Activated B cell treated with CpG ODN at 0.5 μM for 24 hours (primary cell): ENCODE measurements at places on chromosomes 3 and 15. TPM values are rescaled to one million over a fixed set of nuclear protein-coding genes. Genes with fewer than 3 reads are reported as not detected.

- H3K4me3 ChIP-seq = no peak overlapping the region
- no peaks in the 10 kb centered on the region for H3K27me3 ChIP-seq
- no peaks in the 10 kb centered on the region for H3K4me1 ChIP-seq
- no peak for DNase-seq
These were observed 299.9 kb upstream of the MME start for GRCh38 chr3:154780263-154780662.

- H3K36me3 ChIP-seq = peaks cover 64% of the 10 kb centered on the region
- DNase-seq = no peak
- H3K27me3 ChIP-seq = no peaks in the 10 kb centered on the region
- H3K4me1 ChIP-seq = peaks cover 70% of the 10 kb centered on the region
- peak overlapping the region; percentile 87 for H3K27ac ChIP-seq
- H3K4me3 ChIP-seq = peak overlapping the region; percentile 73
These were observed 28.6 kb downstream of the KLHL6 start for GRCh38 chr3:183526838-183527427.

DNA sequence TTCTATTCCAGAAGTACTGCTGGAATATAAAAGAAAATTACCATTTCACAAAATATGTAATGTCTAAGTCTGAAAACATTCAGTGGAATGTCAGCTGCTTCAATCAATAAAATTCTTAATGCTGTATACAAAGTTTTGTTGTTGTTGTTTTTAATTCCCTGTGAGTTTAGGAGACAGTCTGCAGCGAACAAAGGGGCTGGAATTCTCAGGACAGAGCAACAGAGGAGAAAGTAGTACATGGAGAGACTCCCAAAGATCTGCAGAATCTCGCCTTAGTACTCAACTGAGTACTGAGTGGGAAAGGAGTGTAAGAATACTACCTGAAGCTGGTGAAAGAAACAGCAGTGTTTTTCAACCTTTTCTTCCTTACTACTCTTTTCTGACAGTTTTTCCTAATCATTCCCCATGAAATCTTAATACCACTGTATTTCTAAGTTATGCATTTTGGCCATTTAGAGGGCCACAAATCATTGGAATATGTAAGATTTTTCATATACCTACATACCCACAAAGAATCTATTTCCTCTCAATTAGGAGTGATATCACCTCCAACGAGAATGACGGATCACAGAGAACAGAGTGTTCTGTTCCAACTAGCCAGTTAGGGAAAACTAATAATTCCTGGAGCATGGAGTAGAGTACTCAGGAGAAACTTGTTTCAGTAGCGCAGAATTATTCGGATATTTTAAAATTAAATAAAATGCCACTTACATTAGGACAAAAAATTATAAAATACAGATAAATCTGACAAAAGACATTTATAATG is 16.0 kb downstream of the ANKRD28 start:
- no peak overlapping the region for H3K4me3 ChIP-seq
- H3K27ac ChIP-seq = no peak overlapping the region
- peaks cover 23% of the 10 kb centered on the region for H3K36me3 ChIP-seq
- H3K4me1 ChIP-seq = peaks cover 5% of the 10 kb centered on the region

DNA sequence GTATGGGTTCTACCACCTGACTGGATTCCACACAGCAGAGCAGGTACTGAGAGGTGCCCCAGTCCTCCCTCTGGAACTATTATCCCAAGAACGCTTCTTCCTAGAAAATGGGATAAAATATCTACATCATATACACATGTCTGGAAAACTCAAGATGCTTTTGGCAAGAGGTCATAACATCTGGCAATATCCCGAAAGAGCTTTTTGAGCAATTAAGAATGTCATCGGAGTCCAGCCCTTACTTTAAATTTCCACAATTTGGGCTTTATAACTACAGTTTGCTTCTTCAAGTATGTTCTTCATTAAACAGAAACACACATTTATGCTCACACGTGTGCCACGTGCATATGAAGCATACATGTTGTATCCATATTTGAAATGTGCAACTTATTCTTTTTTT is 365.9 kb upstream of the THBS1 start:
- no peak overlapping the region for H3K4me3 ChIP-seq
- no peaks in the 10 kb centered on the region for H3K4me1 ChIP-seq
- H3K36me3 ChIP-seq = no peaks in the 10 kb centered on the region
- H3K27ac ChIP-seq = no peak overlapping the region
- DNase-seq = no peak

DNA sequence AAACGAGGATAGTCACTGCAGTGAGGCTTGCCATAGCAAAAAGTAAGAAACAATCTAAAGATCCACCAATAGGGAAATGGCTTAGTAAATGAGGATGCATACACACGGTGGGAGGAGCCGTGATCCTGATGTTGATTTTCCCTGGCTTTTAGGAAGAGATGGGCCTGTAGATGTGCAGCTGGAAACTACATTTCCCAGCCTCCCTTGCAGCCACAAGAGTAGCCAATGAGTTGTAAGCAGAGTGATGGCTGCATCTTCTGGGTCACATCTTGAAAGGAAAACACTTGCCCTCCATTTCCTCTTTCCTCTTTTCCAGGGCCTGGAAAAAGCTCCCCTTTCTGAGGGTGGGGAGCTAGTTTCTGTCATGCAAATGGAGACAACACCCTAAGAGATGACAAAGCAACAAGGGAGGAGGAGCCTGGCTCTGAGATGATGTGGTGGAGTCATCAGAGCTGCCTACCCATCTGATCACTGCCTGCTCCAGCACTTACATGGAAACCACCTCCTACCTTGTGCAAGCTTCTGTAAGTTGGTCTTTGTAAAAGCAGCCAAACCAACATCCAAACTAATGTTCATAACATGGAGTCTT is 139.1 kb downstream of the TLE3 start:
- H3K4me1 ChIP-seq = peaks cover 7% of the 10 kb centered on the region
- no peak for DNase-seq

DNA sequence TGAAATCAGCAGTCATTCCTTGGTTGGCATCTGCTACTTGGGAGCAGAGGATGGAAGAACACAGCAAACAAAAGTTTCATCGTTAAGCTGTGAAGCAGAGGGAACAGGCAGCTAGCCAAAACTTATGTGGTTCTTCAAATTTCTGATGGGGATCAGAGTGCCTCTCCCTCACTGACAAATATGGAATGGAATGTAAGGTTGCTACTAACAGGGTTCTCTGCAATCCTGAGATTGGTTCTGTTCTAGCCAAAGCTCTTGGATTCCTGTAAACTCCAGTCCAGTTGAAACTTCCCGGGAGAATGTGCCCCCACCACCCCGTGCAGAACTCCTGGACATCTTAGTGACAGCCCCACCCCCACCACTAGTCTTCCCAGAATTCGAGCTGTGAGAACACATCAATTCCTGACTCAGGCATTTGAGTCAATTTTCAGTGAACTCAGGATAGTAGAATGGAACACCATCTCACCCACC is 55.9 kb upstream of the PHLDB2 start:
- no peaks in the 10 kb centered on the region for H3K4me1 ChIP-seq
- no peaks in the 10 kb centered on the region for H3K36me3 ChIP-seq
- DNase-seq = no peak
- H3K27me3 ChIP-seq = no peaks in the 10 kb centered on the region

- H3K27ac ChIP-seq = no peak overlapping the region
- H3K36me3 ChIP-seq = no peaks in the 10 kb centered on the region
These were observed 26.7 kb downstream of the TMED3 start for GRCh38 chr15:79337591-79337990.

DNA sequence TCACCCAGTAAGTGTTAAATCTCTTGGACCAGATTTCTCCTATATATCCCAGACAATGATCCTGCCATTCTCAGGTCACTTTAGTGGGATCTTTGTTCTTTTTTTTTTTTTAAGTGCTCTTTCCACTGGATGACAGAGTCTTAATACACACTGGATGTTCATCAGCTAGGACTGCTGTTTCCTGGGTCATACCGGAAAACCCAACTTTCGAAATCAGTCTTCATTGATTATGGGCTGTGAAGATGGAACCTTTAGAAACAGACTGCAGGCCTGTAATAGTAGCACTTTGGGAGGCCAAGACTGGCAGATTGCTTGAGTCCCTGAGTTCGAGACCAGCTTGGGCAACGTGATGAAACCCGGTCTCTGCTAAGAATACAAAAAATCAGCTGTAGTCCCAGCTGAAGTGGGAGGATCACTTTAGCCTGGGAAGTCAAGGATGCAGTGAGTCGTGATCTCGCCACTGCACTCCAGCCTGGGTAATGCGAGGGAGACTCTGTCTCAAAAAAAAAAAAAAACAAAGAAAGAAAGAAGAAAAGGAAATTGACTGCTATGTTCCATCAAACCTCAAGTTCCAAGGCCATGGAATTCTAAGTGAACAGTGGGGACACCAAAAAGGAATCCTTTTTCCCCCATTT is 2.3 kb downstream of the EOGT start:
- H3K27me3 ChIP-seq = no peaks in the 10 kb centered on the region
- H3K4me3 ChIP-seq = peak overlapping the region; percentile 16
- no peak overlapping the region for H3K27ac ChIP-seq
- DNase-seq = no peak
- H3K4me1 ChIP-seq = peaks cover 9% of the 10 kb centered on the region

- H3K36me3 ChIP-seq = peaks cover 58% of the 10 kb centered on the region
- no peaks in the 10 kb centered on the region for H3K27me3 ChIP-seq
- no peak for DNase-seq
- H3K4me3 ChIP-seq = no peak overlapping the region
- H3K27ac ChIP-seq = no peak overlapping the region
- peaks cover 5% of the 10 kb centered on the region for H3K4me1 ChIP-seq
These were observed 30.9 kb upstream of the ZNF609 start for GRCh38 chr15:64429448-64429847.

DNA sequence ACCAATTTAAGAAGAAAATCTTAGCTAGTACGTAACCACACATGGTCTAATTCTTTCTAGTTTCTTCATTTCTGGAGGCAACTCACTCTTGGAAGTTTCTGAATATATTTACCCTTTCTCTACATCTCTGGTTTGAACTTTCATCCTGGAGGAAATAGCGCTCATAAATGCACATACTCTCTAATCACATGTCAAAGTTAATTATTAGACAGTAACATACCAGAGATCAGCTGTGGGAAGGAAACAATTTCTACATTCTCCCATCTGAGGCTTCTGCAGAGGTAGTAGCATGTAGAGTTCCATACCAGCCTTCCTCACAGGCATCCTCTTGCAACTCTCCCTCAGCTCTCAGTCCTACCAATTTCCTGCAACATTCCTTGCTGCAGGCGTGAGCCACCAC is 132.5 kb downstream of the RBPMS2 start:
- peaks cover 7% of the 10 kb centered on the region for H3K36me3 ChIP-seq
- no peak for DNase-seq
- no peaks in the 10 kb centered on the region for H3K27me3 ChIP-seq
- no peak overlapping the region for H3K27ac ChIP-seq
- H3K4me1 ChIP-seq = peaks cover 16% of the 10 kb centered on the region

GRCh38 chr15:88243895-88244787 is 12.4 kb downstream of the NTRK3 start:
- peaks cover 10% of the 10 kb centered on the region for H3K27me3 ChIP-seq
- H3K4me1 ChIP-seq = peaks cover 6% of the 10 kb centered on the region
- no peak overlapping the region for H3K27ac ChIP-seq

- H3K27ac ChIP-seq = no peak overlapping the region
- no peaks in the 10 kb centered on the region for H3K27me3 ChIP-seq
- H3K4me3 ChIP-seq = no peak overlapping the region
- no peaks in the 10 kb centered on the region for H3K4me1 ChIP-seq
- no peak for DNase-seq
These were observed 495.9 kb upstream of the NAALADL2 start for GRCh38 chr3:174363256-174363655.

GRCh38 chr3:8848696-8849131 is 79.3 kb upstream of the OXTR start:
- no peaks in the 10 kb centered on the region for H3K4me1 ChIP-seq
- H3K4me3 ChIP-seq = no peak overlapping the region
- H3K27ac ChIP-seq = no peak overlapping the region
- no peaks in the 10 kb centered on the region for H3K36me3 ChIP-seq
- no peaks in the 10 kb centered on the region for H3K27me3 ChIP-seq
- no peak for DNase-seq

- H3K4me3 ChIP-seq = no peak overlapping the region
- H3K4me1 ChIP-seq = no peaks in the 10 kb centered on the region
These were observed 37.5 kb upstream of the ESYT3 start for GRCh38 chr3:138396752-138397410.

The FAM3D gene
- not detected in 2 replicates for total RNA-seq

The GRK7 gene
- not detected in 2 replicates for total RNA-seq

The PTX3 gene
- total RNA-seq = not detected in 2 replicates

The PLA2G4D gene
- total RNA-seq = not detected in 2 replicates

The NPAP1 gene
- not detected in 2 replicates for total RNA-seq
